ENCODE measurements at places on chromosomes 5 and 9. TPM values are rescaled to one million over a fixed set of nuclear protein-coding genes. Genes with fewer than 3 reads are reported as not detected.

VCAN gene
- 44.1 TPM for total RNA-seq

- H3K4me1 ChIP-seq, result peaks cover 7% of the 10 kb centered on the region
- DNase-seq, result no peak
- H3K36me3 ChIP-seq, result no peaks in the 10 kb centered on the region
- no peaks in the 10 kb centered on the region for H3K27me3 ChIP-seq
Measured at GRCh38 chr5:135719428-135720063, 114.9 kb upstream of the SLC25A48 start.

- H3K27ac ChIP-seq, result no peak overlapping the region
- peaks cover 4% of the 10 kb centered on the region for H3K4me1 ChIP-seq
- no peaks in the 10 kb centered on the region for H3K36me3 ChIP-seq
- no peak overlapping the region for H3K4me3 ChIP-seq
- no peak for DNase-seq
- H3K27me3 ChIP-seq, result no peaks in the 10 kb centered on the region
Measured at GRCh38 chr5:58077966-58078365, 381.9 kb downstream of the PLK2 start.

RANBP3L gene
- not detected for total RNA-seq

GRCh38 chr9:93090091-93090655, 5.8 kb upstream of the CARD19 start:
- peaks cover 10% of the 10 kb centered on the region for H3K4me1 ChIP-seq
- peaks cover 5% of the 10 kb centered on the region for H3K36me3 ChIP-seq
- H3K27me3 ChIP-seq, result no peaks in the 10 kb centered on the region
- H3K4me3 ChIP-seq, result no peak overlapping the region
- no peak overlapping the region for H3K27ac ChIP-seq
- no peak for DNase-seq

TMEFF1 gene
- 0.28 TPM for total RNA-seq
